ENCODE measurements at places on chromosomes 16 and 17.
A peak's percentile ranks its signal among the peaks of the same experiment; 100 is the strongest.

GRCh38 chr16:72241930-72242329, 70.0 kb upstream of the PMFBP1 start:
- no peaks in the 10 kb centered on the region for H3K36me3 ChIP-seq
- DNase-seq, result no peak
- H3K4me3 ChIP-seq, result no peak overlapping the region

DNA sequence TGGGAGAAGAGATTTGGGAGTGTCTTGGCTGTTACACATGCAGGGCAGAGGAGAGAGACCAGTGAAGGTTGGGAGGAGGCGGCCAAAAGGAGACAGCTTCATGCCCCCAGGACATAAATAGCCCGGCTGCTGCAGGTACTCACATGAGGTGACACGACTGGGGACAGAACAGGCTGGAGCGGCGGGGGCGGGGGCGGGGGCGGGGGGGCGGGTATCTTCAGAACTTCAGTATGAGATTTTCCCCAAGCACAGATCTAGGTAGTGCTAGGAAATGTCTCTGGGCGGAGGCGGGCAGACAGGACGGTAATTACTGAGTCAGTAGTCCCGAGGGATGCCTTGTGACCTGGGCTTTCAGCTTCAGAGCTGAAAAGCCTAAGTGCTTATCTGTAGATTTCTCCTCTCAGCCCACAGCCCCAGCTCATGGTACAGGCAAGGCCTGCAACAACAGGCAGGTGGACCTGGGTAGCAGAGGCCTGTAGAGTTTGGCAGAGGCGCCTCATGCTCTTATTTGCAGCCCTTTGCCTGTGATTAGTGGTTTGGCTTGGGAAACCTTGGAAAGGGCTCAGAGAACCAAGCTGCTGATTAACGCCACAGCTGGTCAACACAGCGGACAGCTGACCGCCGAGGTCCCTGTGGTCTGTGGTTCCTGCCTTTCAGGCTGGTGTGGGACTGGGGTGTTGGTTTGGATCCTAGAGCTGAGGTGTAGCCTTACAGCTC, 24.5 kb downstream of the UNK start:
- H3K27me3 ChIP-seq, result no peaks in the 10 kb centered on the region
- no peaks in the 10 kb centered on the region for H3K4me1 ChIP-seq
- no peak overlapping the region for H3K4me3 ChIP-seq

DNA sequence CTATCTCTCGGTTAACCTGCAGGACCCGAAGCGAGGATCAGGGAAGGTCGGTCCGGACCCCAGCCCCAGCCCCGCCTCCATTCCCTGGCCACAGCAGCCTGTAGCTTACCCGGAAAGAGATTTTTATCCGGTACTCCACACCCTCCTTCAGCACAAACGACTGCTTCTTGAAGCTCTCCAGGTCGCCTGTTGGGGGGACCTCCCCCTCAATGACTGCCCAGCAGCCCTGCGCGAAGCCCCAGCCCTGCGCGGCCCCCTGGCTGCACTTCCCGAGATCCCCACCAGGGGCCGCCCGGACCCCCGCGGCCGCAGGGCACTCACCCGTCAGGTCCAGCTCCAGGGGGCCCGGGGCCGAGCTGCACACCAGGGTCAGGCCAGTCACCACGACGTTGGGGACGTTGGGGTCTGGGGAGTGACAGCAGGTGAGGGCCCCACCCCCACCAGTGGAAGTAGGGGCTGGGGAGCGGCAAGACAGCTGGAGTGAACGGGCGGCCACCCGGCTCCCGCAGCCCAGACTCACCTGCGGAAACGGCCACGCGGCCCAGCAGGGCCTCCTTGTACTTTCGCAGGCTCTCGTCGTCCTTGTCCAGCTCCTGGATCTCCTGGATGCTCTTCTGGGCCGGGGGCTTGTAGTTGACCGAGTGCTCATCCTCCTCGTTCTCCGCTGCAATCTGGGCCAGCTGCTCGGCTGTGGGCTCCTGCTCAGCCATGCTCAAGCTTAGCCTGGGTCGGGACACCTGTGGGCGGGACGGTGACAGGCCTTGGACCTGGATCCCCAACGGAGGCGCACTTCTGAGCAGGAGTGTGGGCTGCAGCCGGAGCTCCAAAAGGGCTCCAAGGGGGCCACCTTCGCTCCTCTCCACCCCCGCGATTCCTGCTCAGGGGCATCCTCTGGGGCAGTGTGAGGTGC, 1.7 kb downstream of the ARHGDIA start:
- H3K36me3 ChIP-seq, result peaks cover 21% of the 10 kb centered on the region
- H3K27me3 ChIP-seq, result no peaks in the 10 kb centered on the region
- peak overlapping the region; percentile 96 for H3K27ac ChIP-seq
- peak; percentile 21 for DNase-seq
- peaks cover 50% of the 10 kb centered on the region for H3K4me1 ChIP-seq
- peak overlapping the region; percentile 84 for H3K4me3 ChIP-seq

DNA sequence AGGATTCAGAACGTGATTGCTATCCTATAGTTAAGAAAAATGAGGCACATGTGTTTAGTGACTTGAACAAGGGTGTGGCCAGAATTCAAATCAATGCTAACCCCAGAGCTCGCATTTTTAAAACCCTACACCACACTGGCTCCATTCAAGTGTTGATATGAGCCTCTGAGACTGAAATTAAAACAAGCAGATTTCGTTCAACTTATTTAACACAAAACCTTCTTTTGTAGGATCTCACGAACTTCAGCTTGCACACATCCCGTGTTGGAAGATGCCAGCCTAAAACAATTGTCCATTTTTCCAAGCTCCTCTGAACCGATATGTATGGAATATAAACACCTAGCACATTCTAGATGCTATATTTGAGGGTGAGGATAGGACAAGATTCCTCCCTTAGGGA, 231.0 kb upstream of the IRX5 start:
- no peak overlapping the region for H3K27ac ChIP-seq
- no peak for DNase-seq
- no peaks in the 10 kb centered on the region for H3K27me3 ChIP-seq
- no peaks in the 10 kb centered on the region for H3K36me3 ChIP-seq
- H3K4me3 ChIP-seq, result no peak overlapping the region
- H3K4me1 ChIP-seq, result no peaks in the 10 kb centered on the region

GRCh38 chr17:70107441-70107840, 32.4 kb downstream of the KCNJ16 start:
- H3K4me1 ChIP-seq, result no peaks in the 10 kb centered on the region
- no peak overlapping the region for H3K4me3 ChIP-seq
- no peak for DNase-seq
- no peak overlapping the region for H3K27ac ChIP-seq
- H3K36me3 ChIP-seq, result no peaks in the 10 kb centered on the region

GRCh38 chr17:5210614-5211252, 19.1 kb upstream of the ZNF594 start:
- H3K4me1 ChIP-seq, result no peaks in the 10 kb centered on the region
- DNase-seq, result no peak
- H3K4me3 ChIP-seq, result no peak overlapping the region
- H3K27me3 ChIP-seq, result no peaks in the 10 kb centered on the region

- no peak for DNase-seq
- H3K4me1 ChIP-seq, result no peaks in the 10 kb centered on the region
- H3K27ac ChIP-seq, result no peak overlapping the region
- H3K4me3 ChIP-seq, result no peak overlapping the region
- H3K36me3 ChIP-seq, result no peaks in the 10 kb centered on the region
Measured at GRCh38 chr16:8855051-8855786, 13.6 kb downstream of the CARHSP1 start.

- DNase-seq, result no peak
- H3K36me3 ChIP-seq, result no peaks in the 10 kb centered on the region
- H3K4me1 ChIP-seq, result no peaks in the 10 kb centered on the region
- no peak overlapping the region for H3K27ac ChIP-seq
Measured at GRCh38 chr17:16661217-16661616, 7.6 kb upstream of the ZNF624 start.

DNA sequence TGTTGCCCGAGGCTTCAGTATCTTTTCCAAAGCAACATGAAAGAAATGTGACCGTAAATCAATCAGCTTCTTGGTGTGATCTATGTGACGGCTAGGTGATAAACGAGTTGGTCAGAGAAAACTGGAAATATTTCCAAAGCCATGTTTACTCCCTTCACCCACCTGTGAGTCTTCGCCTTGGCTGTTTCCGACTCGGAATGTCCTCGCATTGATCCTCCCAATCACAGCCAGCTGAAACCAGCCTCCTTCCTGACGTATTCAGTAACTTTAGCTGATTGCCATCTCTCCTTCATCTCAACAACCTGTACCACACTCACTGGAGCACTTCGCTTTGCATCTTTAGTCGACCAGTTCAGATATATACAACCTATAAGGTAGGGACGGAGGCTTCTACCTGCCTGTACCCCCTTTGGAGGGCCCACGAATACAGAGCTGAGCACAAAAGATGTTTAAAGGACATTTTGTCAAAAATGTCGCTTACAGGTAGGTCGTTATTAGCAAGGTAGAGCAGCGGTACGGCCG, 705 bp downstream of the KRABD2 start:
- H3K27me3 ChIP-seq, result no peaks in the 10 kb centered on the region
- H3K27ac ChIP-seq, result peak overlapping the region; percentile 62
- peaks cover 27% of the 10 kb centered on the region for H3K4me1 ChIP-seq
- no peak for DNase-seq
- H3K36me3 ChIP-seq, result peaks cover 34% of the 10 kb centered on the region

DNA sequence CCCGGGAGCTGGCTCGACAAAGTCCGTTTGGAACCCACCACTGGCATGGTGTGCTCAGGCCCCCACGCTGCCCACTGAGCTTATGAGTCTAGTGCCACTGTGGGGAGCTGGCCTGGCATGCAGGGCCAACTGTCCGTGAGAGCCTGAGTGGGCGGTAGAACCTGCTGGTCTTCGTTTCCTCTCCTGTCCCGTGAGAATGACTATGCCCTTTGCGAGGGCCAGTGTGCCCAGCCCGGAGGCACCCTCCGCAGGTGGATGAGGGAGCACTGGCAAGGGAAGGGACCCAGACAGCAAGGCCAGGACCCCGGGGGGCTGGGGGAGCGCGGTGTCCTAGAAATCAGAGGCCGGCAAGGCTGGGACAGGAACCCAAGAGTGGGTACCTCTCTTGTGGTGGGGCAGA, 3.2 kb downstream of the BAIAP3 start:
- peaks cover 23% of the 10 kb centered on the region for H3K27me3 ChIP-seq
- no peak for DNase-seq
- peaks cover 24% of the 10 kb centered on the region for H3K4me1 ChIP-seq
- H3K4me3 ChIP-seq, result no peak overlapping the region
- no peak overlapping the region for H3K27ac ChIP-seq
- H3K36me3 ChIP-seq, result no peaks in the 10 kb centered on the region

DNA sequence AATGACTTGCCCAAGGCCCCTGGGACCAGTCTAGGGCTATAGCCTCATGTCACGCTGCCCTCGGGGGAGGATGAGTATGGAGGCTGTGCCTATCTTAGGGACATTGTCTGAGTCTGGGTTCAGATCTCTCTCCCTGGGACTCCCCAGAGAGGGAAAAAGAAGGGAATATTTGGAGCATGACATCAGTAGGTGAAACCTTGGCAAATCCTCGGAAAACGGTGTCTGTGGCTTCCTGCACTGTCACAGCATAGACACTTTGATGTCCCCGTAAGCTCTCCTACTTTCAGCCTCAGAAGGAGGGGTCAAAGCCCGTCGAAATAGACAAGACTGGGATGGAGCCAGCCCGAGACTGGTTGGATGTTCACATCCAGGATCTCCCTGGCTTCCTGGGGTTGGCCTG, 11.3 kb downstream of the MEOX1 start:
- H3K36me3 ChIP-seq, result no peaks in the 10 kb centered on the region
- no peaks in the 10 kb centered on the region for H3K27me3 ChIP-seq
- H3K4me3 ChIP-seq, result no peak overlapping the region
- no peaks in the 10 kb centered on the region for H3K4me1 ChIP-seq
- DNase-seq, result no peak

- H3K27ac ChIP-seq, result no peak overlapping the region
- H3K4me3 ChIP-seq, result no peak overlapping the region
- H3K27me3 ChIP-seq, result no peaks in the 10 kb centered on the region
- H3K4me1 ChIP-seq, result no peaks in the 10 kb centered on the region
Measured at GRCh38 chr17:50238601-50239280, 35.5 kb upstream of the TMEM92 start.

GRCh38 chr17:4247971-4248388, 15.8 kb downstream of the ANKFY1 start:
- no peak overlapping the region for H3K4me3 ChIP-seq
- DNase-seq, result no peak
- peaks cover 5% of the 10 kb centered on the region for H3K4me1 ChIP-seq
- no peaks in the 10 kb centered on the region for H3K27me3 ChIP-seq

DNA sequence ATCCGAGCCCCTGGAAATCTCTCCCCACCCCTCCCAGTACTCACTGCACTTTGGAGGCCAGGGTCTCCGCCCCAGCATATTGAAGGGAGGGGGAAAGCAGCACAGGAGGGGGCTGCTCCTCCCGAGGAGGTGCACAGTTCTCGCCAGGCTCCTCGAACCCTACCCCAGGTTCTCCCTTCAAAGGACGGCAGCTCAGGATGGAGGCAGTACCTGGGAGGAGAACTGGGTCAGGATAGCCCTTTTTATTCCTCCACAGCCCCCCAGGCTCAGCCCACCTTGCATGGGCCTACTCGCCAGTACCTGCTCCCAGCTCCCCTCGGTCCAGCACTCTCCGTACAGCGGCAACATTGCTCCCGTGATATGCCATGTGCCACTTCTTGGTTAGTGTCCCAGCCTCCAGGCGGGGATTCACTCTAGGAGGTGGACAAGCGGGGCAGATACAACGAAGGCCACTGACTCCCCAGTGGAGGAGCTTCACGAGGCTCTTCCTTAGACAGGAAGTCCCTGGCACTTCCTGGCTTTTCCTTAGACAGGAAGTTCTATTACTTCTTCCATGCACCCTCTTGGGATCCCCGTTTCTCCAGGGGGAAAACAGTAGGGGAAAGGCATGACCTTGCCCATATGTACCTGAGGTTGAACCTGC, 2.1 kb upstream of the GPS2 start:
- peaks cover 39% of the 10 kb centered on the region for H3K36me3 ChIP-seq
- H3K27ac ChIP-seq, result no peak overlapping the region
- H3K4me1 ChIP-seq, result peaks cover 31% of the 10 kb centered on the region
- no peaks in the 10 kb centered on the region for H3K27me3 ChIP-seq
- DNase-seq, result no peak

GRCh38 chr16:50657241-50657640, 23.9 kb downstream of the SNX20 start:
- H3K27ac ChIP-seq, result no peak overlapping the region
- no peaks in the 10 kb centered on the region for H3K27me3 ChIP-seq
- no peak for DNase-seq
- no peaks in the 10 kb centered on the region for H3K4me1 ChIP-seq
- no peaks in the 10 kb centered on the region for H3K36me3 ChIP-seq
- H3K4me3 ChIP-seq, result no peak overlapping the region

DNA sequence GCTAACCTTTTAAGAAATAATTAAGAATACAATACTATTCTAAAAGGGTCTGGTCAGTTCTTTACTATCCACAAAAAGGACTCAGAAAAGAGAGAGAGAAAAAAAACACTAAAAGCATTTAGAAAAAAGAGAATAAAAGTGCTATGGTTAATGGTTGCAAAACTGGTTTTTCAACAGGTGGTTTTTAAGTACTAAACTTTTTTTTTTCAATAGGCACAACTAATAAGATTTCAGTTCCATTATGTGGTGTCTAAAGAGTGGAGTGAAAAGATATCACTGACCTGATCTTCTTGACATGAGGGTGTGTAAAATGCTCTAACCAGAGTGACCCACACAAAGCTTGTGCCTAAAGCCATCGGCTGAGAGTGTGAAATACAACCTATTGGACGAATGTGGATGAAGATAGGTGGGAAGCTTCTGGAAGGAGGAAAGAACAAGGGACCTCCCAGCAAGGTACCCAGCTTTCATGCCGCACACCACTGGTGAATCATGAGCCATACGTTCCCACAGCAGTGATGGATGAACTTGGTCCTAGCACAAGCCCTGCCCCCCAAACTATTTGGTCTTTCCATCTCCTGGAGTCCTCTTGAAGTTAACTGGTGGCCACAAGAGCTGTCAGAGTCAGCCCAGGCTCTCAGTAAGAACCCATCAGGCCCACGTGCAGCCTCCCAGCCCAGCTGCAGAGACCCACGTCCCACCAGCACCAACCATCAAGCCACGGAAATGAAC, 103.0 kb downstream of the ZFHX3 start:
- no peaks in the 10 kb centered on the region for H3K27me3 ChIP-seq
- H3K4me3 ChIP-seq, result no peak overlapping the region
- H3K4me1 ChIP-seq, result no peaks in the 10 kb centered on the region
- no peaks in the 10 kb centered on the region for H3K36me3 ChIP-seq
- no peak for DNase-seq
